Islet precursor cell (in vitro differentiated cells): ENCODE measurements at places on chromosomes 7 and 10.

DNA sequence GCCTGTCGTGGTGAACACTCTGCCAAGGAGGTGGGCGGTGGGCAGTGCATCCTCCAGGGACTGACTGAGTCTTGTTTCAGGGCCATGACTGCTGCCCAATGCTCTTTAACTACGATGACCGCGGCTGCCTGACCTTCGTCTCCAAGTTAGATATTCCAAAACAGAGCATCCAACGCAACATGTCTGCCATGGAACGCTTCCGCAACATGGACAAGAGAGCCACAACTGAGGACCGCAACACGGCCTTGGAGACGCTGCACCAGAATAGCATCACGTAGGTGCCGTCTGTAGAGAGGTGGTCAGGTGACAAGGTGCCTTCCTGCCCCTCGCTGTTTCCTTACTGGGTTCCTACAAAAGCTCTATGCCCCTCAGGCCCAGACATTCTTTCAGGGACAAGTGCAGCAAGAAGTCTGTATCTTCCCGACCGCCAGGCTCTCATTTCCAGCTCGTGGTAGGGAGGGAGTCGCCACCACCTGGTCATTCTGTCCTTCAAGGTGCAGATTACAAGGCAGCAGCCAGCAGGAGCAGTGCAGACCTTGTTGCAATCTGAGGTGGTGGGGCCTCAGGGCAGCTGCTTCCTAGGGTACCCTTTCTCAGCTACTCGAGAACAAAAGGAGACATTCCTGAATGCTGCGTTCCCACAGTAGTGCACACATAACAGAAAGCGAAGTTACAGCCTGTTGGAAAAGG lies 14.9 kb upstream of the ARPC1B start:
- peak; percentile 76 for DNase-seq

DNA sequence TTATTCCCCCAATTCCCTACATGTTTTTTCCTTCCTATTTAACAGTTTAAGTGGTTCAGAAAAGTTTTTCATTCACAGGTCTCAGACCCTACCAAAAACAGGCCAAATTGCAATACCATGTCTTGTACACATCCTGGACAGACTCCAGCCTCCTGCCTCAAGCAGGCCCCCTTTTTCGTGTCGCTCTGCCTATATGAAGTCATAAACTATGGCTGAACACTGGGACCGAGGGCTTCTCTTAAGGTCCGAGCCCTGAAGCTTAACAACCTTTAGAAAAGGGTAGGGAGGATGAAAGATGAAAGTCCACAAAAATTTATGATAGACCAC lies 1.4 kb downstream of the FBXW4 start:
- DNase-seq: peak; percentile 54

DNA sequence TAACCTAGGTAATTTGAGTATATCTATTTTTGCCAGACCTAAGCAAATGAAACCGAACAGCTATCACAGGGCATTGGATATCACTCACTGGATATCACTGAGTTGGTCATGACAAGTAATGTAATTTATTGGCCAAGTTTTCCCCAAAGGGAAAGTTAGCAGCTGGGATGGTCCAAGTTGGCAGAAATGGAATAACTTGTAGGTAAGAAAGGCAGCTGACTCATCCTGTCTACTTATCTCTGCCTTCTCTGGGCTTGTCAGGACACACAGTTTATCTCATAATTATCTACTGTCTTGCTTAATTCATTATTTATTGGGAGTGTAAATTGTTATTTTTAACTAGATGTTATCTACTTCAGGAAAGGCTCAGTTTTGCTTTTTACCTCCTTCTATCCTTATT lies 502.0 kb upstream of the DPP6 start:
- no peak for DNase-seq

DNA sequence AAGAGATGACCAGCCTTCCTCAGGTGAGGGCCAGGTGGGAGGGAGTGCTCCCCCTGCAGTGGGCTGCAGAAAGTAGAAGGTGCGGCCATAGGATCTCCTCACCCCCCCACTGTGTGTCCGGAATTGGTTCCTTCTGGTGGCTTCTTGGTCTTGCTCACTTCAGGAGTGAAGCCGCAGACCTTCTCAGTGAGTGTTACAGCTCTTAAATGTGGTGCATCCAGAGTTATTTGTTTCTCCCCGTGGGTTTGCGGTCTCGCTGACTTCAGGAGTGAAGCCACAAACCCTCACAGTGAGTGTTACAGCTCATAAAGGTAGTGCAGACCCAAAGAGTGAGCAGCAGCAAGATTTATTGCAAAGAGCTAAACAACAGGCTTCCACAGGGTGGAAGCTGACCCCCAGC lies 90.3 kb upstream of the NPS start:
- DNase-seq: no peak

DNA sequence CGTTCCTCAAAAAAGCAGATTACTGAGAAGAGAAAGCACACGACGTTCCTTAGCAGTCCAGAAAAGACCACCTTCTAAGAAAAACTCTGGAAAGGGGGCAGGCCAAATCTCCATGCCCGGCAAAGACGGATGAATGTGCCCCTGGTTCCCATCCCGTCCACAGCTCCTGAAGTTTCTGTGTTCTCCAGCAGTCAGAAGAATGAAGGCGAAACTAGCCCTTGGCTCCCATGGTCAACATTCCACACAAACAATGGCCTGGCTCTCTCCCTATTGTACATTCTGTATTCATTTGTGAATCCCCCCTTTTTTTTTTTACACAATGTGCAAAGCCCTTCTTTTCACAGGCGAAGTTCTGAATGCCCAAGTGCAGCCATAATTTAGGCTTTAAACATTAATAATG lies 5.3 kb downstream of the CTBP2 start:
- DNase-seq: peak; percentile 59

DNA sequence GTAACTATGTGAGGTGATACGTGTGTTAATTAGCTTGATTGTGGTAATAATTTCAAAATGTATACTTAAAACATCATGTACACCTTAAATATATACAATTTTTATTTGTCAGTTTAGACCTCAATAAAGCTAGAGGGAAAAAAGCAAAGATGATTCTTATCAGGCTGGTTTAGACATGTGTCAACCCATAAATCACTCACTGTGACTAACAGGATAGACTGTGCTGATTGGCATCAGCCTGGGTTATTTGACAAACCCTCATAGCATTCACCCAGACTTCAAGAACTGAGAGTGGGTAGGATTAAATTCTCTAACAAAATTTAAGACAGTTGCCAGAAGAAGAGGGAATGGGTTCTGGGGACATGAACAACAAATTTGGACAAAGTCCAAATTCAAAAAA lies 73.8 kb upstream of the TMEM140 start:
- no peak for DNase-seq

GRCh38 chr7:76260171-76260703 lies 42.2 kb upstream of the HSPB1 start:
- DNase-seq: peak; percentile 96

GRCh38 chr7:96320442-96320841 lies 1.5 kb downstream of the SLC25A13 start:
- no peak for DNase-seq

DNA sequence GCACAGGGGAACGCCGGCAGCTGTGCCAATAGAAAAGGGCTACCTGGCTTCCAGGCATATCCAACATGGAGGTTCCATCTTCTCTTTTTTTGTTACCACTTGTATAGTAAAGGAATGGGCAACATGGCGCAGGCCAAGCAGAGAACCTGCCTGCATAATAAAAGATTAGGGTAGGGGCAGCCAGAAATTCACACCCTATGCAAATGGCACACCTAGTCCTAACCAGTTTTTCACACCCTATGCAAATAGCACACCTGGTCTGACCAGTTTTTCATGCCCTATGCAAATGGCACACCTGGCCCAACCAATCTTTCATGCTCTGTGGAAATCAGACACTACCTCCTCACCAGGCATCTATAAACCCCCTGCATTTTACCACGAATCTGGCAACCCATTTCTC lies 369.5 kb downstream of the IPMK start:
- DNase-seq: no peak

DNA sequence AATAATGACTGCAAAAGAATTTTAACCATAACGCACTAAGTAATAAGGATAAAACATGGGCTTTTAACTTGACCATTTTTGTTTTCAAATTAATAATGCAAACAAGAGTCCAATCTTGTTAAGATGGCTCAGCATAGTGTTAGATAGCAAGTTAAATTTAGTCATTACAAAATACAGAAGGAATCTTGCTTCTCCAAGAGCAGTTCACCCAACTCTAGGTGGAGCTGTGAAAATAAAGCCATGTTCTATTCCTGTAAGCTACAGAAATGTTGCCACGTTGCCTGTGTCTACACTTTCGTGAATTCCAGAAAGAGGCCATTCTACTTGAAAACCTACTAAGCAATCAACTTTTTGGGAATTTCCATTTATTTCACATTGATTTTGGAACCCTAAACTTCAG lies 191.9 kb downstream of the SFMBT2 start:
- no peak for DNase-seq

DNA sequence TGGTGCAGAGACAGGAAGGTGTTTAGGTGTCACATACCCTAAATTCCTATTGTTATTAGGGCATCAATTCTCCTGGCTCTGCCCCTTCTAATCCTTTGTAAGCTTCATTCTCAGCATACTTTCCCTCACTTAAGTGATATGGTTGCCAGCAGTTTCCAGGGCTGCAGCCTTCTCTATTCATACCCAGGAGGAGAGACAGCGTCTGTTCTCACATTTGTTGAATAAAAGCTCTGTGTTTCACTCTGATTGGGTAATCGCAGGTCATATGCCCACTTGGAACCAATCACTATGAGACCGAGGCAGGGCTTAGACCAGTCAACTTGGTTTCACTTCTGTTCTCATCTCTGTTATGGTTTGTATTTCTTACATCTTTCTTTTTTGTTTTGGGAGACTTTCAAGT lies 109.6 kb upstream of the MTPN start:
- peak; percentile 89 for DNase-seq

GRCh38 chr10:100972115-100972903 lies 3.0 kb downstream of the SEMA4G start:
- peak; percentile 32 for DNase-seq

DNA sequence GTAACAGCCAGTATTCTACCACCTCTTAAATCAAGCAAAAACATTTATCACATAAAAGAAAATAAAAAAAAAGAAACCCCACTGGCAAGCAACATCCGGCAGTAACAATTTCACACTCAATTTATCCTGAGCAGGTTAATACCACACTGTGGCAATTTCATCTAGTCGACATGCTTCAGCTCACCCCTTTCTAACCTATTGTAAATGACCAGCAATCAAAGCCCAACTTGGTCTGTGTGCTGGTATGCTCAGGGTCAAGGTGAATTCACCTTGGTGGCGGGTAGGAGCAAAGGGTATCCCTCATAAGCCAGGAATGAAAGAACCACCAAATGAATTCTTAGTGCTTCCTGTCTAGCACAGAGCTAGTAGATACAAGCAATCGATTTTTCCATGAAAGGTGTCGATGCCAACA lies 109.1 kb upstream of the AFAP1L2 start:
- DNase-seq: no peak

DNA sequence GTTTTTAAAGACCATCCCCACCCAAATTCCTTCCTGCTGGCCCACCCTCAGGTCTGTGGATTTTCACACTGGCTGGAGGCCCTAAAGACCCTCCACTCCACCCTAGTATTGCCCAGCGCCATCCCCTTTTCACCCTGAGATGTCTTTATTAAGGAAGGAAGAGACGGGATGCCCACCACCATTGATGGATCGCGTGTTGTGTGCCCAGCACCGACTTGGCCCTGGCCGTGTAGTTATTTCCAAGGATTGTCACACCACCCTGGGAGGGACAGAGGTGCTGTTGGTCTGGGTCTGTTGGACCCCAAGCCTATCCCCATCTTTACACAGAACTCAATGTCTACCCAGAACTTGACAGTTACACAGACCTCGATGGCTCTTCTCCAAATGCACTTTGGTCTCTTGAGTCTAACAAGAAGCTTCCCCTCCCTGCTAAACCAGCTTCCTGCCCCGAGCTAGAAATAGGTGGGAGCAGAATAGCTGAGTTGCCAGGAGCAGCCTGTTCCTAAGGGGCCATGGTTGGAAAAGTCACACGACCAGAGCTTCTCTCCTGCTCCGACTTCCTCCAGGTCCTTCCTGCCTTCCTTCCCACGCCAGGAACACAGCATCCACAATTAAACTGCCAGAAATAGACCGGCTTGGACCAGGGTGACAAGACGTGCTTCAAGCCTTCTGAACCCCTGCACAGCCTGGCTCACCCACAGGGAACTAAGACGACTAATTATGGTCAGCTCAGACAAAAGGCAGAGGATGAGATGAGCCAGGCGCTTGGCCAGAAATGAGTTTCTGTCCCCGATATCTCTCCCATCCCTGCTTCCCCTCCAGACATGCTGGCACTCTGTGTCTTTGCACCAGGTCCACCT lies 139.5 kb upstream of the CHST15 start:
- DNase-seq: no peak

DNA sequence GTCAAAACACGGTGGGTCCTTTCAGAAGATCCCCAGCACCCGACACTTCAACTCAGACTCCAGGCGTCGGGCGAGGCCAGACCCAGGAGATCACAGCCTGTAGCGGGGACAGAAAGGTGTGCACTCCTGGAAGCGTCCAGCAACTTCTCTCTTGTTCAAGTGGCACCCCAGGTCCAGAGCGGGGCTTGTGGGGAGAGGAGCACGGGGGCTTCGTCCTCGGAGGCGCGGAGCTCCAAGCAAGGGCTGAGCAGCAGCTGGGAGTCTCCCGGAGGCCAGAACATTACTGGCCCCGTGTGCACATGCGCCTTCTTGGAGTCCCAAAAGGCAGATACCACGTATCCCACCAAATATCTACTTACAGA lies 54.9 kb downstream of the ZRANB1 start:
- peak; percentile 48 for DNase-seq

DNA sequence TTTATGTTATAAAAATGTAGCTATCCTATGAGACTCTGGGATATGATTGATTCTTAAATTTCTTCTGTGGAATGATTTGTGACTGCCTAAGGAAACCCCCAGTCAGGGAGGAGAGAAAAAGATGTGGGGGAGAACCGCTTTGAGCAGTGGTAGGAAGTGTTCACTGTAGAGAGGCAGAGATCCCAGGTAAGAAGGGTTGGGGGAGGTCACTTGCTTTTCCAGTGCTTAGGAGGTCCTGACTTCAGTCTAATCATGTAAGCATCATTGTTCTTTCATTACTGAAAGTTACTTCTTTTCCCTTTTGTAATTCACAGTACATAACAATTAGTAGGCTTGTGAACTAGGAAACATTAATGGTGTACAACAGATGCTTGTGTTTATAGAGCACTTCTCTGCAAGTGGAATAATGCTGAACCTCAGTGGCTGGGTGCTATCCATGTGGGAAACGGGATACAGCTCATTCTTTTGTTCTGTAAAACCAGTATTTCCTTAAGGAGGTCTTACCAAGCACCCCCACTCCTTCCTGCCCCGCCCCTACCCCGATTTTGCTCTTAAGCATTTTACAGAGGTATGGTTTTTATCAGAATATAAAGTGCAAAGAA lies 165.4 kb downstream of the ST7 start:
- no peak for DNase-seq

- no peak for DNase-seq
These were observed 66.0 kb downstream of the HHEX start for GRCh38 chr10:92755725-92756124.

- no peak for DNase-seq
These were observed 34.5 kb downstream of the ZNF503 start for GRCh38 chr10:75367021-75367487.

DNA sequence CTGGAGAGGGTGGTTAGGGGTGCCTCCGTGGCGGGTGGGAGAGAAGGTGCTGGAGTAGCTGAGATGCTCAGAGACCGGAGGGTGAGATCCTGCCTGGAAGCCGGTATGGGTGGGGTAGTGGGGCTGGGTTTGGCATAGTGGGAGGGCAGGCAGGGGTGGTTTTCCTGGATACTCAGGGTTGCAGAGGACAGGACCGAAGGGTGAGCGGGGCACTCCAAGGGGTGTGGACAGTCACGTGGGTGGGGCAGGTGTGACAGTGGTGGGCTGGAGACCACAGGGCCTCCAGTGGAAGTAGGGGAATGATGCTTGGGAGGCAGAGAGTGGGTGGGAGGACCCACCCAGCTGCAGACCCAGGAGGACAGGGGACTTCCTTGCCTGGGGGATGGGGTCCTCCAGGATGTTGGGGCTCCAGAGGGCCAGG lies 1.9 kb downstream of the SCART1 start:
- no peak for DNase-seq
